ENCODE measurements at places on chromosomes 1 and 21.

GRCh38 chr1:41481109-41481775, 3.2 kb downstream of the EDN2 start:
- no peak for DNase-seq

DNA sequence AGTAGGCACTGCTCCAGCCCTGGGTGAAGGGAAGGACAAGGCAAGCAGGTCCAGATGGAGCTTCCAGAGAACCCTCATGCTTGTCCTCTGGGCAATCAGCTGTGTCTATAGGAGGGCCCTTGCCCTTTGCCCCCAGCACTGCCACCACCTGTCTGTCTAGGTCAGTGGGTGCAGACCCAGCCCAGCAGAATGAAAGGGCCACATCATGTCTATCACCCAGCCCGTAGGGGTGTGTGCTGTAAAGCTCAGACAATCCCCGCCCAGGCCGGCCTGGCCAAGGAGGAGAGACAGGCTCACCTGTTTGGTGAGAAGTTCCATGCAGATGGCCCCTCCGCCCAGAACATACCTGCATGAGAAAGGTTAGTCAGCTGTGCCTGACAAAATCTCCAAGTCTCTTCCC, 7.0 kb downstream of the UBE2Q1 start:
- no peak for DNase-seq

DNA sequence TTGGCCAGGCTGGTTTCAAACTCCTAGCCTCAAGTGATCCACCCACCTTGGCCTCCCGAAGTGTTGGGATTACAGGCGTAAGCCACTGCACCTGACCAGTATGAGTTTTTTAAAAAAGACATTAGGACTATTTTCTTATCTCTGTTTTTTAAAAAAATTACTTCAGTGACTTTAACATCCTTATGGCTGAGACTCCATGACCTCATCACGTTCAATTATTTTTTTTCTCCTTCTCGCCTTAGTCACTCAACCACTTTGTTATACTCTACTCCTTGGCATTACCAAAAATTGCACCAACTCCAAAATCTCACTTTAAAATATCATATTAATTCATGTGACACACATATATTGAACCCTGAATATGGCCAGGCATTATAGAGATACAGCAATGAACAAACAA, 35.5 kb downstream of the EIF2B3 start:
- DNase-seq: no peak

DNA sequence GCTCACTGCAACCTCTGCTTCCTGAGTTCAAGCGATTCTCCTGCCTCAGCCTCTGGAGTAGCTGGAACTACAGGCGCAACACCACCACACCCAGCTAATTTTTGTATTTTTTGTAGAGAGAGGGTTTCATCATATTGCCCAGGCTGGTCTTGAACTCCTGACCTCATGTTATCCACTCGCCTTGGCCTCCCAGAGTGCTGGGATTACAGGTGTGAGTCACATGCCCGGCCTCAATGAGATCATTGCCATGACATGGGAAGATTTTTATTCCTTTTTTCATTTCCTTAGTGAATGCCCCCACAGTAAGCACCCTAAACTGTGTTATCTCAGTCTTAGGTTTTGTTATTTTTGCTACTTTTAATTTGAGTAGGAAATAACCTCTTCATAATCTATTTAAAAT, 977.9 kb downstream of the BRINP3 start:
- no peak for DNase-seq

DNA sequence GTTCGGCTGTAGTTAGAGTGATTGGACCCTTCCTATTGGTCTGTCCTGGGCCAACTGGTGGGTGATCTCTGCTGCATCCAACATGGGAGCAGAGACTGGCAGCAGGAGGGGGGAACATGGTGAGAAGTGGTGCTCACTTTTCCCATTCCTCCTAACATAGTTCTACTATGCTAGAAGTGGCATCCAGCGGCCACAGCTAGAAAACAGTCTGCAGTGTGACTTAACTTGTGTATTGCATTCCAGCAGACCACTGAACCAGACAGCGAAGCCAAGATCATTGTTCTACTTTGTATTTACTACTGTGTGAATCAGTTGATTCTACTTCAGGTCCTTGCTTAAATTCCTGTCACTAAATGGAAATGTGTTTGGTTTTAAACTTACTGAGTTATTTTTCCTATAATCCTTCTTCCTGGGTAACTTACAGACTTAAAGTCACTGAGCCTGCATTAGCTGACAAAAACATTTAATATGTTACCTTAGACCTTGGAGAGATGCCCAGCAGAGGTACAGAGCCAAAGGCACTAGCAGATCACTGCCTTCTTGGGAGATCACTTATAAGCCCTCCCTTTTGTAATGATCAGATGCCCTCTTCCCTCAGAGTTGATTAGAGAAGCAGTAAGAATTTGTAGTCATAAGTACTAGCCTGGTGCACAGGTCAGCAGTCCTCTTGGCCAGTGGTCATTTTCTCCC, 8.2 kb downstream of the FABP3 start:
- no peak for DNase-seq

DNA sequence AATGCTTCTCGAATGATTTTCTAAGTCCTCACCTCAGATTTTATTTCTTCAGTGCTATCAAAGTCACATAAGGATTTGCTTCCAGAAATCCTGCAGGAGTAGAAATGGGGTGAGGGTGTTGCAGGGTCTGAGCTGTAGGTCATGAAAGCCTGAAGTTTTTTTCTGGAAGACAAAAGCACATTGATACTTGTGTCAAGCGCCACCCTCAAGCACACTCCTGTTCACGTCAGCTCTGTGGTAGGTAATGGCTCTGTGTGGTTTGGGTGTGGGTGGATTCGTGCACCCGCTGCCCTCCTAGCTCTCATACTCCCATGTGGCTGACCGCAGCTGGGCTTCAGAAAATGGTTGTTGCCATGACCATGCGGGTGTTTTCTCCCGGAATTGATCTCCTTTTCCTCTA, 39.9 kb downstream of the AKNAD1 start:
- no peak for DNase-seq

DNA sequence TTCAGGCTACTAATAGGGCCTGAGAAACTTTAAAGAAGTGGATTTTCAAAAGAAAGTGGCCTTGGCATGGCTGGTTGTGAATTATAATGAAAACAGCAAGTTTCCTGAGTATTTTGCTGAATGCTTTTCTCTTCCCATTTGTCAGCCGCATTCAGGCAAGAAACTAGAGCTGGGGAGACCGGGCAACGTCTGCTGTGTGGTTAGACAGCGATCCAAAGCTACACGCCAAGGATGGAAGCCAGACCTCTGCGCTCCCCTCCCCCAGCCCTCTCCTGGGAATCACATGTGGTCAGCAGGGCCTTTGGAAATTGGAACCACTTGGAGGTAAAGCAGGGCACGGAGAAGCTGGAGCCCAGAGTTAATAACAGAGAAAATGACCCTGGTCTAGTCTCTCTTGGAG, 114.1 kb upstream of the CD34 start:
- no peak for DNase-seq

DNA sequence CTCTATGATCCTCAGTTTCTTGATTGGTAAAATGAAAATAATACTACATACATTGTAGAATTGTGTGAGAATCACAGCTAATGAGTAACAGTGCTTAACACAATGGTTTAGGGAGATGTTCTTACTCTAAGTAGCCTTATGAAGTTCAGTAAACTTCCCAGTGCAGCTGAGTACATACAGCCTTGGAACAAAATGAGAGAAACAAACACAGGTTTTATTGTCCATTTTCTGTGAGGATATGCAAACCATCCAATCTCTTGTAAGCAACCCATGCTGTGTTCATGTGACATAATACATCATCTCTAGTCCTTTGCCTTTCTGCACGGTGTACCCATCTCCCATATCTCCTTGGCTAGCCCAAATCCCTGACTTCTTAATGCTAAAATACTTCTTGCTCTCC, 14.7 kb upstream of the STRIP1 start:
- no peak for DNase-seq

GRCh38 chr1:200988693-200989092, 34.8 kb downstream of the KIF21B start:
- no peak for DNase-seq

GRCh38 chr1:205748403-205749233, 1.4 kb downstream of the NUCKS1 start:
- DNase-seq: no peak

DNA sequence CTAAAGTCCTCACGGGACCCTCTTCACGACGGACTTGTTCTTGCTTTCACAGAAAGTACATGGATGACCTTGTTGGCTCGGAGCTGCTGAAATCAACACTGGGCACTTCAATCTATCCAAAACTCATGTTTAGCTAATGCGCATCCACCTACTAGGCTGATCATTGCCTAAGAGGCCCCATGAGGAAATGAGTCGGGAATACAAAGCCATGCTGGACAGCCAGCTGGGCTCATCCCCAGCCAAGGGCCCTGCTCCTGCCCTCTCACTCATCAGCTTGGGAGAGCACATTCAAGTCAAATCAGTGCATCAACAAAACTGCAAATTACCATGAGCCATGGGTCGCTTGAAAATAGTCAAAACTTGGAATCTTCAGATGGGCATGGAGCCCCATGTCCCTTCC, 14.8 kb upstream of the HEYL start:
- no peak for DNase-seq

GRCh38 chr1:32716312-32717148, 14.0 kb upstream of the SYNC start:
- peak; percentile 57 for DNase-seq

DNA sequence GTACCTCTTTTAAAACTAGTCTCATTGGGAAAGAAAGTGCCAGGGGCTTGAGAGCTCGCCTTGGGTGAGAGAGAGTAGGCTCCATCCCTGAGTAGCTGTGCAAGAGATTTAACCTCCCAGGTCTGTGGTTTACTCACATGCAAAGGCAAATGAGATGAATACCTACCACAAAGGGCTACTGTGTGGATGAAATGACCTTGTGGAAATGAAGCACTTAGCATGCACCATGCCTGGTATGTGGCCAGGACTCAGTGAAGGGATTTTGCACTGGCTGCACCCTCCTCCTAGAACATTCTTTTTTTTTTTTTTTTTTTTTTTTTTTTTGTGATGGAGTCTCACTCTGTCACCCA, 120.3 kb downstream of the PROX1 start:
- DNase-seq: no peak

GRCh38 chr1:951364-951763, 7.7 kb downstream of the NOC2L start:
- no peak for DNase-seq

DNA sequence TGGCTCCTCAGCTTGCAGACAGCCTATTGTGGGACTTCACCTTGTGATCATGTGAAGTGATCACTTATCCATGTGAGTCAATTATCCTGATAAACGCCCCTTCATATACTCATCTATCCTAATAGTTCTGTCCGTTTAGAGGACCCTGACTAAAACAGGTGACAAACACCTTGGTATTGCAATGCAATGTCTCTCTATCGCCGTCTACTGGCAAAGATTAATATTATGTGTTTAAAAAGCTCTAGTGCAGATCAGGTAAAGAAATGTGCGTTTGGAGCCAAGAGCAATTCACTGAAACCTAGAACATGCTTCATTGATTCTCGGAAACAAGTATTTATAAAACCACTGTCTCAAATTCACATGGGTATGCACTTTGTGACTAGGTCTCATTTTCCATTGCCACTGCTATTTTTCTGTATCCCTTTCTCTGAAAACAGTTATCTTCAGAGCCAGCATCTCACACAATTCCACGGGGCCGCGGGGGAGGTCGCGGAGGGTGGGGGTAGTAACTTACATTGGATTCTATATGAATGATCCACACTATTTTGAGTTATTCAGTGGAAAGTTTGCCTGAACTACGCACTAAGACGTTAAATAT, 554.6 kb upstream of the NCAM2 start:
- no peak for DNase-seq

DNA sequence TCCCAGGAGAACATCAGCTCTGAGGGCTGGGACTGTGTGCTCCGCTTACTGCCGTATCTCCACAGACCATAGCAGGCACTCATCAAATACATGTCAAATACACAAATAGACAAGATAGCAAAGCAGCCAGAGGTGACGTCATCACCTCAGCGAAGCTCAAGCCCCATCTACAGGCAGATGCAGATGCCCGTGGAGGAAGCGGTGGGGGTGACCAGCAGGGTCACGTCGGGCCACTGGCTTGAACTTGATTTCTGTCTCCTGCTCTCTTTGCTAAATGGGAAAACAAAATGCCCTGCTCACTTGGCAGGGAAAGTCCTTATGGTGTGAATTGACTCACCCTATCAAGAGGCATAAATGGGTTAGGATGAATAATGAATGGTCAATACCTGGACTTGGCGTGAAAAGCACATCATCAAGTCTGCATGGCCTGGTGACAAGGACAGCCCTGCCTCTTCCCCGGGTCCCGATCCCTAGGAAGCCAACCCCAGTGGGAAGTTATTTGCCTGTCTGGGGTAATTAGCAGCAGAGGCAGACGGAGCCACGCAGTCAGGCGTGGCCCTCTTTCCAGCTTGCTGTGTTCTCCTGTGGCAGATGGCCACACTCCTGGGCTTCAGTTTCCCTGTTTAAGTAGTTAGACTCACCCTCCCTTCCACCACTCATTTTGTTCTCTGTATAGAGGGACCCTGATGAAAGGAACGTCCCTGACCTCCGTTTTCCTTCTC, 536.0 kb downstream of the NPHP4 start:
- DNase-seq: no peak

DNA sequence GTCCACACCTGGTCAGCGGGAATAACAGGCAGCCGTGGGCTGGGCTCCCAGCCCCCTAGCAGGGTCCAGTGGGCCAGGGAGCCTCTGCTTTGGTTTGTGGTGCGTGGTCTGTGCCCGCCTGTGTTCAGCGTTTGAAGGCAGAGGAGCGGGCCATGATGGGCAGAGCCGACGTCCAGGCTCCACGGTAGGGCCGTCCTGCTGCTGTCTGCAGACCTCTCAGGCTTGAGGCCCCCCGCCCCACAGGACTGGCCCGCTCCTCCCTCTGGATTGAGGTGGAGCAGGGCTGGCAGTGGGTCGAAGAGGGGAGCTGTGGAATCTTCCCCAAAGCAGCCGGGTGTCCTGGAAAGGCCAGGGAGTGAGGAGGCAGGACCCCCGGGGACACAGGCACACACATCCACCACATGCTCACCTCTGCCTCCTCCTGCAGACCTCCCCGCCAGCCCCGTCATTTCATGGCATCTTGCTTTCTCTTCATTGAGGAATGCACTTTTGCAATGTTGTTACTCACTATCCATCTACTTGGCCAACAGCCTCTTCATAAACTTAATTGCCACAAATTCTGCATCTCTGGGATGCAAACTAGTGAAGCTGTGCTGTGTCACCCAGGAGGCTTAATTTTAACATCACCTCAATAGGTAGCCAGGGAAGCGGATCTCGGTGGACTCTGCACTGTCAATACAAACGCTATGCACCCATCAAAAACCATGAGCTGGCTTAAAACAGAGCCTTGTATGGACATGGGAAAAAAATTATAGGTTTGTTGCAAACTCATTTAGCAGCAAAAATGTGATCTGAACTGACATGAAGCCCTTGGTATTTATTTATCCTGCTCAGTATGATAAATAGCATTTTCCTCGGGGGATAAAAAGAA, 85.9 kb downstream of the PDE9A start:
- DNase-seq: no peak

GRCh38 chr1:184753608-184754475, 816 bp downstream of the EDEM3 start:
- peak; percentile 53 for DNase-seq

GRCh38 chr1:37400466-37401225, 73.7 kb upstream of the ZC3H12A start:
- DNase-seq: no peak

GRCh38 chr1:90502696-90503095, 214.4 kb downstream of the BARHL2 start:
- DNase-seq: no peak
